ENCODE measurements at places on chromosomes 2 and 18.

- DNase-seq = no peak
Measured at GRCh38 chr2:46997329-46997728, 81.7 kb upstream of the MCFD2 start.

DNA sequence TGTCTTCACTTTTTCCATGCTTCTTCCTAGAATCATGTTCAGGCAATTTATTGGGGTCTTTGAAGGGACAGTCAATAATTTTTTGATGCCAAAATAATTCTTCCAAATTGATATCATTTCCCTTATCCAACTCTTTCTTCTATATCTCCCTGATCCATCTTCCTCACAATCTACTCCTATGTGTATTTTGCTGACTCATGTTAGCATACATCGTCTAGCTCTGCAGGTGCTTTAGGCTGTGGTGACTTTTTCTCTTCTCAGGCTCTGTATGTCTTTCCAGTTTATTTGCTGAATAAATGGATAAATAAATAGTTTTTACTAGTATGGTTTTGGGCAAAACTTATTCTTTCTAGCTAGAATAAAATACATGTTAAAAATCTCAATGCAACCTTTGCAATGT is 1650.9 kb upstream of the TMEFF2 start:
- DNase-seq = no peak

- no peak for DNase-seq
Measured at GRCh38 chr2:96486696-96487095, 18.5 kb downstream of the NEURL3 start.

DNA sequence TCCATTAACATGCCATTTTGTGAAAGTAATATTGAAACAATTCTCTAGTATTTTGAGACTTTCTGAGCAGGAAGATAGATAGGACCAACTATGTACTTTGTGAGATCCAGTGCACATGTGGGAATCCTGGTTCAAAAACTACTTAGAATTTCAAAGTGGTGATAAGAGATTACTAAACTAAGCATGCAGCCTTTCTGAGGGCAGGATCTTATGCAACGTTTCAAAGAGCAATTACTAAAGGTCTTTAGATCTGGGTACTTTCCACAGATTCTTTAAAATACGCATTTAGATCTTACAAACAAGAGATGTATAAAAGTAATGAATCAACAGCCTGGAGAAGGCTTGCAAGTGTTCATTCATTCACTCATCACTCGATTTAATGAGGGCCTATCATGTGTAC is 124.4 kb upstream of the TRIB2 start:
- DNase-seq = no peak

DNA sequence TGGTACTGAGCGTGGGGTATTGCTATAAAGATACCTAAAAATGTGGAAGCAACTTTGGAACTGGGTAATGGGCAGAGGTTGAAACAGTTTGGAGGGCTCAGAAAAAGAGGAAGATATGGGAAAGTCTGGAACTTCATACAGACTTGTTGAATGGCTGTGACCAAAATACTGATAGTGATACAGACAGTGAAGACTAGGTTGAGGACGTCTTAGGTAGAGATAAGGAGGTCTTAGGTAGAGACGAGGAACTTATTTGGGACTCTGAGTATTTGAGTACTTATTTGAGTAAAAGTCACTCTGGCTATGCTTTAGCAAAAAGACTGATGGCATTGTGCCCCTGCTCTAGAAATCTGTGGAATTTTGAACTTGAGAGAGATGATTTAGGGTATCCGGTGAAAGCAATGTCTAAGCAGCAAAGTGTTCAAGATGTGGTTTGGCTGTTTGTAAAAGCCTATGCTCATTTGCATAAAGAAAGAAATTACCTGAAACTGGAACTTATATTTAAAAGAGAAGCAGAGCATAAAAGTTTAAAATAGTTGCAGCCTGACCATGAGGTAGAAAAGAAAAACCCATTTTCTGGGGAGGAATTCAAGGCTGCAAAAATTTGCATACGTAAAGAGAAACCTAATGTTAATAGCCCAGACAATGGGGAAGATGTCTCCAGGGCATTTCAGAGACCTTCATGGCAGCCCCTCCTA is 219.6 kb downstream of the PDE1A start:
- DNase-seq = no peak

- no peak for DNase-seq
Measured at GRCh38 chr2:16118611-16119590, 178.6 kb downstream of the MYCN start.

DNA sequence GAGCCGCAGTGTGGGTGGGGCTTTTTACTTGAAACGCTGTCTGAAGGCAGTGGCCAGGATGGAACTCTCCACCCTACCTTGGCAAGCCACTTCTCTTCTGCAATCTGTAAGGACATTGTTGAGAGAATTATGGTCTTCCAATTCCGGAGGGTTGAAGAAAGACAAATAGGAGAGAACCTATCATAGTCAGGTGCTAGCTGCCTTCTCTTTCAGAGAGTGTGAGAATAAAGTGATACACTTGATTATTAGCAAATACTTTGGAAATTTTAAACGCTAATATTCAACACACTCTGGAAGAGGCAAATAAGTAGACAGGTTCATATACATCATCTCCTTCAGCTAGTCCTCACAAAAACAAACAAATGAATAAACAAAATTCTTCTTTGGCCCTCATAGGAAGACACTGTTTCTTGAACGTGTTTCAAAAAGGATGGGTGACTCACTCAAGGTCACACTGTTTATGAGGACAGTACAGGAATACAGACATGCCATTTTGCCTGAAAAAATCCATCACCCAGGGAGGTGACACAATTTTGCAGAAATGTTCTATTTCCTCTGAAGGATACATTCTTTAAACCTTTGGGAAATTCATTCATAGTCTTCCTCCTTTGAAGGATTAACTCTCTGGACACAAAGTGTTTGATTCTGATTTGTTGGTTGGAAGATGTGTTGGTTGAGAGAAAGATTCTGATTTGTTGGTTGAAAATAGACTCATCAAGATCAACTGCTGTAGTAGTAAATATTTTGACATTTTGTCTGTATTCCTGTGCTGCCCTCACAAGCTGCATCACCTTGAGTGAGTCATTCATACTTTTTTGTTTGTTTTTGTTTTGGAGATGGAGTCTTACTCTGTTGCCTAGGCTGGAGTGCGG is 2.2 kb upstream of the IL1RN start:
- no peak for DNase-seq

- DNase-seq = no peak
Measured at GRCh38 chr2:177053038-177053437, 159.6 kb upstream of the HNRNPA3 start.

- no peak for DNase-seq
Measured at GRCh38 chr2:133040170-133040569, 370.2 kb upstream of the LYPD1 start.

DNA sequence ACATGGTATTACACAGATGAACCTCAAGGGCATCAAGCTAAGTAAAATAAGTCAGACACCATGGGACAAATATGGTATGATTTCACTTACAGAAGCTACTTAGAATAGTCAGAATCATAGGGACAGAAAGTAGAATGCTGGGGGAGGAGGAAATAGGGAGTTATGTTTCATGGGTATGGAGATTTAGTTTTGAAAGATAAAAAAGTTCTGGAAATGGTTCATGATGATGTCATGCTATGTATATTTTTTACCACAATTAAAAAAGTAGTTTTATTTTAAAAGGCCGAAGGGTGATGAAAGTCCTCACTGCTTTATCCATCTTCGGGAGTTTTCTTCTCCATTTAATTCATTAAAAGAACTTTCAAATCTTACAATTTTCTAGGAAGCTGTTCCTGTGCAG is 181.9 kb downstream of the CALCRL start:
- no peak for DNase-seq

DNA sequence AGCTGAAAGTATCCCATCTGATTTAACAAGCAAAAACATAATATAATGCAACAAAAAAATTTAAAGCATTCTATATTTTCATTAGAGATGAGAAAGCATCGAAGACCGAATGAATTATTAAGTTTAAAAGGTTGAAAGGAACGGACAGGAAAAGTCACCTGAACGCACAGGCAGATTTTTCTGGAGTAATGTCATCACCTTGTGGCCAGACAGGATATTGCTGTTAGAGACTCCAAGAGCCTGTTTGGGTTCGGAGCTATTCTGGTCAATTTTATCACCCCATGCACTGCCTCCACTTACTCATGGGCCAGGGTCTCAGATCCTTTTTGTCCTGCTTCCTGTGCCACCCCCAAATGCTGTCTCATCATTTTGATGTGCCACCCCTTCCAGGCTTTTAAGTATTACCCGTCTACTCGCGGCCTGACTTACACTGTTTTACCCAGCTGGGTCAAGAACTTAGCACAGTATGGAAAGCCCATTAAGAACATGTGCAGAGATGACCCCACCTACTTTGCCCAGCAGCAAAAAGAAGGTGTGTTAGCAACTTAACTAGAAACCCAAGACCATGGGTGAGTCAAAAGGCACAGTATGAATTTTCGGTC is 27.3 kb downstream of the GKN2 start:
- DNase-seq = no peak

- DNase-seq = no peak
Measured at GRCh38 chr2:148273158-148273691, 252.3 kb downstream of the MBD5 start.

DNA sequence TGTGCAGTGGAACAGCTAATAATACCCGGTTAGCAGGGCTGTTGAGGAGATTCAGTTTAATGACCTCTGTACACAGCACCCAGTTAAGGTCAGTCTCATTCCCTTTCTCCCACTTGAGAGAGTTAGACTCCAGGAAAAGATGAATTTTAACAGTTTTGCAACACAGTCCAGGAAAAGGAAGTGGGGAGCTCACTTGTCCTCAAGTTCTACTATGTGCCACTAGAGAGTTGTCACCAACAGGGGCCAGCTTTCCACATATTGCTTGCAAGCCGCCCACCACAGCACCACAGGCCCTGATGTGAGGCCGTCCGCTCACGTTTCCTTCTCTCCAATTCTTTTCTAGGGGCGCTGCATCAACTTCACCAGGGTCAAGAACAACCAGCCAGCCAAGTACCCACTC is 142.1 kb downstream of the GFPT1 start:
- DNase-seq = no peak

GRCh38 chr2:5437375-5437774 is 254.8 kb upstream of the SOX11 start:
- no peak for DNase-seq

DNA sequence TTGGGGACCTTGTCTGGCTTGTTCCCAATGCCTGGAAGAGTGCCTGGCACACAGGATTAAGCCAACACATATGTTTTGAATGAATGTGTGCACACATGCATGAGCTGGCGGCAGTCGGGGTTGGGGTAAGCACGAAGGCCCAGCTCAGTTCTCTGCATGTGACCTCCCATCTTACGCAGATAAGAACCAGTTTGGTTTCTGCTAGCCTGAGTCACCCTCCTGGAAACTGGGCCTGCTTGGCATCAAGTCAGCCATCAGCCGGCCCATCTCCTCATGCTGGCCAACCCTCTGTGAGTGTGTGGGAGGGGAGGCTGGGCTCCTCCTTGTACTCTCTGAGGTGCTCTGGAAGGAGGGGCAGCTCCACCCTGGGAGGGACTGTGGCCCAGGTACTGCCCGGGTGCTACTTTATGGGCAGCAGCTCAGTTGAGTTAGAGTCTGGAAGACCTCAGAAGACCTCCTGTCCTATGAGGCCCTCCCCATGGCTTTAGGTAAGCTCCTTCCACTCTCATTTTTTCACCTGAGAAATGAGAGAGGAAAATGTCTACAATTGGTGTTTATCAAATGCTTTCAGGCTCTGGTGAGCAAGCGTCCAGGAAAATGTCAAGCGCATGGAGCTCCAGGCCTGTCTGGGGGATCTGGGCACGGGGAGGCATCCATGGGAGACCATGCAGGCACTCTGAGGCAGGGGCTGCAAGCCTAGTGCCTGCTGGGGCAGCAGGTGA is 9.7 kb upstream of the IL1RN start:
- DNase-seq = peak; percentile 56

DNA sequence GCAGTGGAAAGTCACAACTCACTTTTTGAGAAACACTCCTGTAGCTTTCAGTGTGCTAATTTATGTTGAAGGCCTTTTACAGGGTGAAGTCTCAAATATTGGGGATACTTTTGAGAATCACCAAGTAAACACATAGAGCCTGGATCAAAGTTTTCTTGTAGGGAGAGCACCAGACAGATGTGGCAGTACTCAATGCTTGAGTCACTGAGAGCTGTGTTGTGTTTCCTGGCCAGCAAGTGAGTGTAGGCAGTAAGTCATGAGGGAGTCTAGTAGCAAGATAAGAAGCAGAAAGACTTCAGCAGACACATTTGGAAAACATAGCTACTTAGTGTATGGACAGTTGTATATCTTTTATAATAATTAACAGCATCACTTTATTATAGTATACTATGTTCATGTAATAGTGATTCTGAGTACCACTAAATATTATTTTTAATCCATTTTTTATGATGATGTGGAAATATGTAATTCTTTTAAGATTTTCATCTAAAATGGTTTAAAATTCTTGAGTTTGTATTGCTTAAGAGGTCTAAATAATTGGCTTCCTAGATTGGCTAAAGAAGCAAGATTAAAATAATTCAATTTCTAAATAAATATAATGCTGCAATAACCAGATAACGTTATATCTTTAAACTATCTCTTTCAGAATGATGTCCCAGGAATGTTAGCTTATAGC is 12.8 kb downstream of the PSMD1 start:
- no peak for DNase-seq

DNA sequence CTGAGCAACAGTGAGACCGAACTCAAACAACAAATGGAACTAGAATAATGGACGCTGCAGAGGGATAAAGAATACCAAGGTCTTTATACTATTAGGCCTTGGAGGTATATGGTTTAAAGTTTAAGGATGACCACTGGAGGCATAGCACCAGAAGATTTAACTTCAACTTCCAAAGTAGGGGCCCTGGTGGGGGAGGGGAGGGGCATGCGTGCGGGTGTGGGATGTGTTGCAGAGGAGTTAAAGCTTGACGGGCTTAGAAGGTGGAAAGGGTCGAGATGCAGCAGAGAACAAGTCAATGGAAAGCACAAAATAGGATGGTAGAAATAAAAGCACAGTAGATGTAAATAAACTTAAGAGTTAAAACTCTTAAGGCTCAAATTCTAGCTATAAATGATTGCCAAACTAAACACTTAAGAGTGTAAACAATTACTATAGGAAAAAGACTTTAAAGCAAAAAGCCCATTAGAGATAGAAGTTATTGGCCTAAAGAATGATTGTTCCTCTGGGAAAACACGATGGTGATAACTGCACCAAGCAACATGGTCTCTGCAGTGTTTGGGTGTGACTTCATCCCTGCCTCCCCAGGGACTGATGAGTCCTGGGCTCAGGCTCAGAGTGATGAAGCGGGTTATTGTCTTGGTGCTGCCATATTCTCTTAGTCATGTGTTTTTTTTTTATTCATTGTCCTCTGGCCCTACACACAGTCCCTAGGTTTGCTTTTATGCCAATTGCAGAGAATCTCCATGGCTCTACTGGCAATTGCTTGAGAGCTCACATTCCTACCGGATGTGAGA is 13.0 kb downstream of the RRM2 start:
- no peak for DNase-seq

- DNase-seq = no peak
Measured at GRCh38 chr2:26913606-26913998, 56.8 kb upstream of the MAPRE3 start.
